Activated T-cell treated with anti-CD3 and anti-CD28 coated beads, Interleukin-2, amount 50 U/mL, for 1 hour (primary cell): ENCODE measurements at places on chromosomes 11 and 22.

GRCh38 chr22:36901411-36902142 is 11.9 kb upstream of the CSF2RB start:
- no peak for DNase-seq

DNA sequence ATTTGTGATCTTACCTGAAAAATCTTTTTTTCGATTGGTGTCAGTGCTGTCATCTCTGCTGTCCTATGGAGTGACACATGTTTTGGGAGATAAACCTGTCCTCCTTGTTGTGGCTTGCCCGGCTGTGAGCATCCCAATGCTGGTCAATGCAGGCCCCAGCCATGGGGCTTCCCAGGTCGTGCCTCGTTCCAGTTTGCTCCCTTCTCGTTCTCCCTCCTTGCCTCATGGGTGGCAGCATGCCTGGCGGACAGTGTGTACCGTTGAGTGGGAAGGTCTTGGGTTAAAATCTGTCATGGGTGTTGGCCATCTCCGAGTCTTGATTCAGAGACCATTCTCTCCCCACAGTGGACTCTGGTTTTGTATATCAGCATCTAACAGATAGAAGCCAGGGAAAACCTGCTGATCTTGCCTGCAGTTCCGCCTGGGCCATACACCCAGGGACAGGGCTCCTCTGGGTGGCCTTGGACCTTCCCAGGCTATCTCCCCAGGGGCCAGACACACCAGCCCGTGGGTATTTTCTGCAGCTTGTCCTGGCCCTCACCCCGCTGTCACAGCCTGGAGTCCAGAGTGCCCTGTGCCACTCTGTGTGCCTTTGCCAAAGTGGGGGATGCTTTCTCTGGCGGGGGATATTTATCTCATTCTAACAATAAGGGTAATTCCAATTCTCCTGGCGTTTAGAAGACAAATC is 208.1 kb downstream of the TBC1D22A start:
- no peak for DNase-seq

- no peak for DNase-seq
These were observed 16.3 kb downstream of the LTO1 start for GRCh38 chr11:69658626-69659450.

GRCh38 chr11:78643676-78644056 is 69.0 kb upstream of the NARS2 start:
- DNase-seq = no peak

DNA sequence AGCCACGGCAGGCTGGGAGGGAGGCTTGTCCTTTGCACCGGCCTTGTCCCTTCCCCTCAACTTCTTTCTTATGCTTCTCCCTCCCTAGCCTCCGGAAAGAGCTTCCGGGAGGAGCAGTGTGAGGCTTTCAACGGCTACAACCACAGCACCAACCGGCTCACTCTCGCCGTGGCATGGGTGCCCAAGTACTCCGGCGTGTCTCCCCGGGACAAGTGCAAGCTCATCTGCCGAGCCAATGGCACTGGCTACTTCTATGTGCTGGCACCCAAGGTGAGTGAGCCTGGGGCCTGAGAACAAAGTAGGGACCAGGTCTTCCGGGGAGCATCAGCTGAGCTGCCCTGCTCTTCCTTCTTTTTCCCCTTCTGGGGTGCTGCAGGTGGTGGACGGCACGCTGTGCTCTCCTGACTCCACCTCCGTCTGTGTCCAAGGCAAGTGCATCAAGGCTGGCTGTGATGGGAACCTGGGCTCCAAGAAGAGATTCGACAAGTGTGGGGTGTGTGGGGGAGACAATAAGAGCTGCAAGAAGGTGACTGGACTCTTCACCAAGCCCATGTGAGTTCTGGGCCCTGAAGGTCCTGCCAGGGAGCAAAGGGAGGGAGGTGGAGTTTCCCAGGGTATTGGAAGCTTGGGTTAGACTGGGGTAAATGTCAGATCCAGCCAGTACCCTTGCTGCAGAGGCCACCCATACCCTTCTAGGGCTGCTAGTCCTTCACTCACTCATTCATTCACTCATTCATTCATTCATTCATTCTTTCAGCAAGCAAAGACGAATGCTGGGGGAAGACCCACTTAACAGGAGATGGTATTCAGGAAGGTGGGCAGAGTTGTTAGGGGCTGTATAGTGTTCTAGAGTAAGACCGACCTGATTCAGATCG is 22.6 kb downstream of the ADAMTS15 start:
- no peak for DNase-seq

- no peak for DNase-seq
These were observed 2.5 kb upstream of the IFITM10 start for GRCh38 chr11:1752907-1753228.

- DNase-seq = no peak
These were observed 6.1 kb downstream of the IFITM10 start for GRCh38 chr11:1744137-1744886.

GRCh38 chr11:126660321-126660720 is 304.8 kb downstream of the ST3GAL4 start:
- no peak for DNase-seq

DNA sequence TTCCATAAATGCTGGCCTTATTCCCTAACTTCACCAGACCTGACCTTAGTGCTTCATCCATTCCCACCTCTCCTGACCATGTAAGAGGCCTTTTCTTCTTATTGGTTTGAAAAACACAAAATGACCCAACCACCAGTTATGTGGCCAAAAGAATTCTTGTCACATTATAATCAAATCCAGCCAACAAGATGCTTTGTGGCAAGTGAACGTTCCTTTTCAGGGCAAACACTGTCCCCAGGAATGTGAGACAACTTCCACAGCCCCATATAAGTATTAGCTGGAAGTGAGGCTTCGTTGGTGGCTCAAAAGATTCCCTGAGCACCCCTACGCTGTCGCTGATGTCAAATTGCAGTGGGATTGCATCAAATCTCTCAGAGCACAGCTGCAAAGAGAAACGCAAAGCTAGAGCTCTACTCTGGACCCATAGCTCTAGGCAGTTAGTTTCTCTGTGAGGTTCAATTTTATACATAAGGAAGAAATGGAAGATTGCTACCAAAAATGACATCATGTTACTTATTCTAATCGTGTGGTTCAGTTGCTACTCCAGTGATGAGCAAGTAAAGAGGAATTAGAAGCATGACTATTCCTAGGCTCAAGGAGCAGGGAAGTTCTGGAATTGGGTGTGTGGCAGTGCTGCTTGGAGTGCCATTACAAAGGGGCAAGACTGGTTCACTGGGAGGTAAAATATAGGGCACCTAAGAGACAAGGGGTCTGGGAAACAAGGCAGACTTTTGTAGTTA is 26.1 kb downstream of the GLYATL1 start:
- DNase-seq = no peak

- no peak for DNase-seq
These were observed 77.5 kb downstream of the BLID start for GRCh38 chr11:122038543-122038942.
